GM23338 (cell line): ENCODE measurements at places on chromosomes 1 and 21. TPM values are rescaled to one million over a fixed set of nuclear protein-coding genes. Genes with fewer than 3 reads are reported as not detected.
A peak's percentile ranks its signal among the peaks of the same experiment; 100 is the strongest.

DNA sequence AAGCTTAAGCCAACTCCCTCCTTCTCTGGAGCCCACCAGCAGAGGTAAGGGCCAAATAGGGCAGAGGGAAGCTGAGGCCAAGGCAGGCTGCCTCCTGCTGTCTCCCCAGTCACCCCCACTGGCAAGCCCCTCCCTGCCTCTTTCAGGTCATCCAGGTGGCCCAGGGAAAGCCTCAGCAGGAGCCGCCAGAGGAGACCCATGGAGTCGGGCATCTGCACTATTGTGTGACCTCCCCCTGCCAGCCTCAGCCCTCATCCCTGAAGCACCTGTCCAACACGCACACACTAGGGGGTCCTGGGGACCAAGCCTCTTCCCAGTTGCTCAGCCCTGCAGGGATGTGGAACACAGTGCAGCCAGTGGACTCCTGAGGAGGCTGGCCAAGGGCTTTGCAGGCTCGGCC lies 5.3 kb upstream of the NAXE start:
- H3K27me3 ChIP-seq, result no peaks in the 10 kb centered on the region
- no peaks in the 10 kb centered on the region for H3K36me3 ChIP-seq
- no peak overlapping the region for H3K4me3 ChIP-seq
- DNase-seq, result no peak
- H3K4me1 ChIP-seq, result peaks cover 17% of the 10 kb centered on the region
- H3K27ac ChIP-seq, result no peak overlapping the region

The MMEL1 gene
- 0.43 and 0.90 TPM in 2 replicates for total RNA-seq

The SLC45A1 gene
- total RNA-seq, result 2.2 and 2.3 TPM in 2 replicates

- H3K4me3 ChIP-seq, result no peak overlapping the region
- DNase-seq, result no peak
- no peak overlapping the region for H3K27ac ChIP-seq
- peaks cover 44% of the 10 kb centered on the region for H3K27me3 ChIP-seq
- H3K36me3 ChIP-seq, result no peaks in the 10 kb centered on the region
Observed at GRCh38 chr1:201281573-201281972, 1.7 kb upstream of the PKP1 start.

DNA sequence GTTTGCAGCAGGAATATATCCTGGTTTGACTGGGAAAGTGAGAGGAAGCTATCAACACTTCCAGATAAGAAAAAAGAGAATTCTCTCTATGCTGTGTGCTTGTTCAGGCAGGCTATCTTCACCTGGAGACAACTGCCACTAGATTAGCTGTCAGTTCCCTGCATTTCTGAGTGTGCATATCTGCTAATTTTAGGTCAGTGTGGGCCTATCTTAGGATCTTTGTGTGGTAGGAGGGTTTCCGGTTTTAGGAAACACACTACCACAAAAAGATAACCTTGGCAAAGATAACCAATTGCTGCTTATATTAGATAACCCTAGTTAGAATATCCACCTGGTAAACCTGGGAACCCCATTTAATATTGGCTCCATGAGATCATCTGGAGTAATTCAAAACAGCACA lies 22.5 kb upstream of the GBP5 start:
- no peaks in the 10 kb centered on the region for H3K4me1 ChIP-seq
- no peaks in the 10 kb centered on the region for H3K27me3 ChIP-seq
- no peak for DNase-seq

DNA sequence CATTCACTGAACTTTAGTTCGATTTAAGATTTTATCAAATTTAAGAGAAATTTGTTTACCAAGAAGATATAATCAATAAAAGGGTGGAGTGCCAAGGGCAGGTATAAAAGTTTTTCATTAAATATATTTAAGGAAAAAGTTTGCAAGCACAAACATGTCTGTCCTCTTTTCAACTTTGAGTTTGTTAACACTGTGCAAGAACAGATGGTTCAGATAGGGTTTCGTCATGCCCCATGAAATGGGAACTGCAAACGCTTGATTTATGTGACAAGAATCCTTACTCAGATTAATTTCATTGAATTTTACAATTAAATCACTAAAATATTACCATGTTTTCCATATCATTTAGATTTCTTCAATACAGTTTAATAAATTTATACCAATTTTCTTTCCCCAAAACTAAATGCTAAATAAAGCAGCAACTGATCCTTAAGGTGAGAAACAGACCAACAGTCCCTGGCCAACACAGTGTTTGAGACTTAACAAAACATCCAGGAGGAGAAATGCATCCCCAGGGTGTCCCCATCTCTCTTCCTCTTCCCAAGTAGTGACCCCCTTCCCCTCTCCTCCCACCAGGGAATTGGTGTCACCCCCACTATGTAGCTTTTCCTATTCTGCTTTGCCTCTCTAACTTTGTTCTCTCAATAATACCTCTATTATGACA lies 292.9 kb downstream of the LTN1 start:
- H3K27ac ChIP-seq, result no peak overlapping the region
- no peaks in the 10 kb centered on the region for H3K27me3 ChIP-seq
- H3K4me3 ChIP-seq, result no peak overlapping the region

- H3K4me3 ChIP-seq, result no peak overlapping the region
- 0 out of 2 replicates have a peak, but pooled peaks cover 4% of the 10 kb centered on the region for H3K4me1 ChIP-seq
- no peaks in the 10 kb centered on the region for H3K27me3 ChIP-seq
- no peak for DNase-seq
Observed at GRCh38 chr1:15626269-15626950, 9.2 kb downstream of the DDI2 start.

DNA sequence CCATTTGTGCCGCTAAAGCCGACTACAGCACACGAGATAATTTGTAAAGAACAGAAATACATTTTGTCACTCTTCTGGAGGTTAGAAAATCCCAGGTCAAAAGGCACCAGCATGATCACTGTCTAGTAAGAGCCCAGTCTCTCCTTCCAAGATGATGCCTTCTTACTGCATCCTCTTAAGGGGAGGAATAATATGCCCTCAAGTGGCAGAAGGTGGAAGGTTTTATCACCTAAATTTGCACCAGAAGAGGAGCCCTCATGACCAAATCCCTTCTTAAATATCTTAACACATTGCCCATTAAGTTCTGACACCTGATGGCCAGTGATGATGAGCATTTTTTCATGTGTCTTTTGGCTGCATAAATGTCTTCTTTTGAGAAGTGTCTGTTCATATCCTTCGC lies 326.7 kb upstream of the RGS18 start:
- H3K4me3 ChIP-seq, result no peak overlapping the region
- H3K4me1 ChIP-seq, result no peaks in the 10 kb centered on the region
- no peak overlapping the region for H3K27ac ChIP-seq

DNA sequence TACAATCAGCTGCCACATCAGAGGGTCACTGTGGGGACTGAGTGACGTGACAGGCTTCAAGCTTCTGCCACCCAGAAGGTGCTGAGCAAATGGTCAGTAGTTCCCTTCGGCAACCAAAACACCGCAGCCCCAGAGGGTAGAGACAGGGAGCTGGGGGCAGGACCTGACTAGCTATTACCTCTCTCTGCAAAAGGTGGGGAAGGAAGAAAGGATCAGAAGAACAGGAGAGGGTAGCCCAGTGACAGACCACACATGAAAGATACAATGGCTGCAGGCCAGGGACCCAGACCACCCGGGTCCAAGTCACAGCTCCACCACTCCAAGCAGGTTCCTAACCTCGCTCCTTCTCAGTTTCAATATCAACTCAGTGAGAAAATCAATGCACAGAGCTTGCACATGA lies 377.1 kb downstream of the NPHP4 start:
- H3K27me3 ChIP-seq, result no peaks in the 10 kb centered on the region
- no peaks in the 10 kb centered on the region for H3K4me1 ChIP-seq
- H3K36me3 ChIP-seq, result peaks cover 1% of the 10 kb centered on the region; the same call in 1 of the 2 replicates
- no peak overlapping the region for H3K27ac ChIP-seq

- no peaks in the 10 kb centered on the region for H3K27me3 ChIP-seq
- H3K36me3 ChIP-seq, result peaks cover 71% of the 10 kb centered on the region
- H3K4me1 ChIP-seq, result peaks cover 11% of the 10 kb centered on the region
- DNase-seq, result no peak
Observed at GRCh38 chr1:114718661-114719423, 2.3 kb upstream of the NRAS start.

- peak; percentile 86 for DNase-seq
- H3K27ac ChIP-seq, result peak within 1 kb of the TSS; percentile 94
- H3K4me1 ChIP-seq, result peaks cover 27% of the 10 kb centered on the region
- H3K36me3 ChIP-seq, result no peaks in the 10 kb centered on the region
- peaks cover 45% of the 10 kb centered on the region for H3K27me3 ChIP-seq
Observed at GRCh38 chr1:151716771-151717631, at the start of gene CELF3. CELF3 (minus strand) TSS chr1:151716803; CDS start chr1:151716020, 783 bp downstream.

- no peaks in the 10 kb centered on the region for H3K27me3 ChIP-seq
- peaks cover 4% of the 10 kb centered on the region; the same call in 1 of the 2 replicates for H3K4me1 ChIP-seq
- no peaks in the 10 kb centered on the region for H3K36me3 ChIP-seq
- H3K4me3 ChIP-seq, result no peak overlapping the region
- no peak overlapping the region for H3K27ac ChIP-seq
- DNase-seq, result no peak
Observed at GRCh38 chr1:44371206-44371605, 16.1 kb upstream of the ERI3 start.

- no peak overlapping the region for H3K27ac ChIP-seq
- no peaks in the 10 kb centered on the region for H3K36me3 ChIP-seq
Observed at GRCh38 chr1:227465256-227465655, 98.1 kb upstream of the ZNF678 start.

- H3K27me3 ChIP-seq, result no peaks in the 10 kb centered on the region
- H3K4me3 ChIP-seq, result no peak overlapping the region
- H3K36me3 ChIP-seq, result no peaks in the 10 kb centered on the region
- H3K27ac ChIP-seq, result no peak overlapping the region
- no peak for DNase-seq
- H3K4me1 ChIP-seq, result no peaks in the 10 kb centered on the region
Observed at GRCh38 chr1:182257369-182258063, 134.1 kb downstream of the GLUL start.

The DIP2A gene
- total RNA-seq, result 34.4 and 36.3 TPM in 2 replicates

GRCh38 chr1:58619286-58620054 lies 42.4 kb upstream of the TACSTD2 start:
- H3K27ac ChIP-seq, result no peak overlapping the region
- no peak overlapping the region for H3K4me3 ChIP-seq
- H3K36me3 ChIP-seq, result no peaks in the 10 kb centered on the region
- no peaks in the 10 kb centered on the region for H3K27me3 ChIP-seq

DNA sequence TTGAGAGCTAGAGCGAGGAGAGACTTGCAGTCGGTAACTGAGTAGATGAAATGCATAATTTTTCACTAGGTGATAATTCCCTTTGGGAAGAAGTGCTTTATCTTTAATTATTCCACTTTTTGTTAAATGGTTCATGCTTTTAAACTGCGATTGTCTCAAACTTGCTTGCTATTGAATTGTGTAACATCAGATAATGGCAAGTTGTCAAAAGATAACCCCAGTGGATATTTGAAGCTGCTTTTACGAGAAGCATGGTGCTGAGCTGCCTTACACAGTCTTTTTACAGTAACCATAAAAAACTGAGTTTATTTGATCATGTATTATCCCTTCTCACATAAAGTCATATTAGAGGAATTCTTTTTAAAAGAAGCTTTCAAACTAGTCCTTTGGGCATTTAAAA lies 30.2 kb downstream of the TMEM50B start:
- H3K4me1 ChIP-seq, result no peaks in the 10 kb centered on the region
- H3K27me3 ChIP-seq, result no peaks in the 10 kb centered on the region
- H3K4me3 ChIP-seq, result no peak overlapping the region
- no peak overlapping the region for H3K27ac ChIP-seq

- peak overlapping the region; percentile 78 for H3K4me3 ChIP-seq
- H3K4me1 ChIP-seq, result peaks cover 58% of the 10 kb centered on the region
- peak; percentile 30 for DNase-seq
- H3K27ac ChIP-seq, result peak overlapping the region; percentile 5
- H3K36me3 ChIP-seq, result no peaks in the 10 kb centered on the region
Observed at GRCh38 chr1:8423269-8423691, 105.4 kb downstream of the SLC45A1 start.

- peak; percentile 49 for DNase-seq
- H3K4me1 ChIP-seq, result peaks cover 23% of the 10 kb centered on the region
- no peaks in the 10 kb centered on the region for H3K36me3 ChIP-seq
- H3K27me3 ChIP-seq, result no peaks in the 10 kb centered on the region
Observed at GRCh38 chr1:36161641-36162531, 5.9 kb downstream of the MAP7D1 start.

- no peaks in the 10 kb centered on the region for H3K4me1 ChIP-seq
- H3K27ac ChIP-seq, result no peak overlapping the region
- no peaks in the 10 kb centered on the region for H3K27me3 ChIP-seq
- H3K4me3 ChIP-seq, result no peak overlapping the region
- no peaks in the 10 kb centered on the region for H3K36me3 ChIP-seq
Observed at GRCh38 chr1:77467021-77467595, 185.3 kb downstream of the AK5 start.

The IVNS1ABP gene
- 162 TPM in 2 replicates for total RNA-seq

DNA sequence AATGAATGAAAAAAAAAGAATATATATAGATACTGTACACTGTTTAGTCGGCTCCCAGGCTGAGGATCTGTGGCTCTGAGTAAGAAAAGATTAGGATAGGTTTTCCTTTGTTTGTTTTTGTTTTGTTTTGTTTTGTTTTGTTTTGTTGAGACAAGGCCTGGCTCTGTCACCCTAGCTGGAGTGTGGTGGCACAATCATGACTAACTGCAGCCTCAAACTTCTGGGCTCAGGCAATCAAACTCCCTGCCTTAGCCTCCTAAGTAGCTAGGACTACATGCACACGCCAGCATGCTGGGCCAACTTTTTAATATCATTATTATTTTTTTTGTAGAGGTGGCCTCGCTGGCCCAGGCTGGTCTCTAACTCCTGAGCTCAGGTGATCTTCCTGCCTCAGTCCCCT lies 87.9 kb upstream of the PTBP2 start:
- no peak overlapping the region for H3K27ac ChIP-seq
- no peaks in the 10 kb centered on the region for H3K4me1 ChIP-seq
- no peak for DNase-seq
- H3K4me3 ChIP-seq, result no peak overlapping the region

The CBR3 gene
- 4.0 and 4.6 TPM in 2 replicates for total RNA-seq

The ZNF593OS gene
- total RNA-seq, result not detected in 2 replicates

- DNase-seq, result no peak
- H3K4me1 ChIP-seq, result no peaks in the 10 kb centered on the region
- H3K36me3 ChIP-seq, result no peaks in the 10 kb centered on the region
Observed at GRCh38 chr1:52580283-52580682, 21.9 kb upstream of the GPX7 start.

The RPE65 gene
- total RNA-seq, result not detected in 2 replicates

The RNU1-1 gene
- total RNA-seq, result under 0.01 TPM in 1 of 2 replicates, not detected in the other

GRCh38 chr1:192632641-192633532 lies 3.1 kb upstream of the RGS13 start:
- H3K4me1 ChIP-seq, result no peaks in the 10 kb centered on the region
- peak; percentile 27 for DNase-seq
- no peak overlapping the region for H3K27ac ChIP-seq
- no peaks in the 10 kb centered on the region for H3K27me3 ChIP-seq
- no peaks in the 10 kb centered on the region for H3K36me3 ChIP-seq

The GNG4 gene
- total RNA-seq, result 49.2 and 53.5 TPM in 2 replicates

- DNase-seq, result no peak
- no peak overlapping the region for H3K4me3 ChIP-seq
- no peak overlapping the region for H3K27ac ChIP-seq
- no peaks in the 10 kb centered on the region for H3K36me3 ChIP-seq
- no peaks in the 10 kb centered on the region for H3K4me1 ChIP-seq
- H3K27me3 ChIP-seq, result no peaks in the 10 kb centered on the region
Observed at GRCh38 chr1:91556556-91556955, 55.9 kb downstream of the CDC7 start.

The PLA2G2C gene
- not detected in 2 replicates for total RNA-seq
